AG10803 (cell line): ENCODE measurements at places on chromosomes 2 and 18.

GRCh38 chr18:76433788-76434187 lies 61.3 kb downstream of the ZNF516 start:
- DNase-seq, result no peak

DNA sequence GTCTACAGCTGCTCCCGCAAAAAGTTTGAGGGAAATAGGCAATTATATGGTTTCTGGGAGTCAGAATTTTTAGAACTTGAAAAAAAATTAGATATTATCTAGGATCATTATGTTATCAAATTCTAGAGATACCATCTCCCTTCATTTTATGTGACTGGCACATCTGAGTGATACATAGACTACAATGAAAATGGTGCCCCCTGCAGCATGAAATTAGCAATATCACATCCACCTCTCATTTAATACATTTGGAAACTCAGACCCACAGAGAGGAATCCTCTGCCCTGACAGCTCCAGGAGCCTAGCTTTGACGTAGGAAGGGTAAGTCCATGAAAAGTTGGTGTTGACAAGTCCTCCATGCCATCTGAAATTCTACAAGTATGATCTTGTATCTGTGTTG lies 381.6 kb downstream of the SUCLG1 start:
- peak; percentile 1 for DNase-seq

DNA sequence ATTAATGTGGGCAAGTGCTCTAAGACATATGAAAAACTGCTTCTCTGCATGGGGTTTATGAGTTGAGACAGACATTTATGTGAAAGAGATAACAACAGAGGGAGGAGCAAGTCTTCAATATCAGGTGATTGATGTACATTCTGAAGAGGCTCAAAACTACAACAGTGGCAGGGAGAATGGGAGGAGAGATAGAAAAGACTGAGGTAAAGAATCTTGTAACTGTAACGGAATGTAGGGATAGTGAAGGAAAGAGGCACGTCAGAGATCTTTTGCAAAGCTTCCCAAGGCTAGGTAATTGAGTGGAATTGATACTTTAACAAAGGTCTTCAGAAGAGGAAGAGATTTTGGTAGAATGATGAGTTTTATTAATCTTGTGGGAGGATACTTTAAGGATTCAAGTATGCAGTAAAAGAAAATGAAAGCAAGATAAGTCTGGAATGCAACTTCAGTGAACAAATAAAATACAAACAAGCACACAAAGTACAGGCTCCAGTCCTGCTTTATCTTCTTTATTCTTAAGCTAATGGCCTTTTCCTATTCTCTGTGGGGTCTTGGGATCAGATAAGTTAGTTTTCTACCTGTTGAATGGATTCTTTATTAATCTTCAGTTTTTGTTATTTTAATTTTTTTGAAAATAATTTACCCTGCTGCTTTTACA lies 15.0 kb downstream of the SMAD4 start:
- DNase-seq, result no peak

- no peak for DNase-seq
Observed at GRCh38 chr2:97743913-97744312, 30.5 kb downstream of the ZAP70 start.

DNA sequence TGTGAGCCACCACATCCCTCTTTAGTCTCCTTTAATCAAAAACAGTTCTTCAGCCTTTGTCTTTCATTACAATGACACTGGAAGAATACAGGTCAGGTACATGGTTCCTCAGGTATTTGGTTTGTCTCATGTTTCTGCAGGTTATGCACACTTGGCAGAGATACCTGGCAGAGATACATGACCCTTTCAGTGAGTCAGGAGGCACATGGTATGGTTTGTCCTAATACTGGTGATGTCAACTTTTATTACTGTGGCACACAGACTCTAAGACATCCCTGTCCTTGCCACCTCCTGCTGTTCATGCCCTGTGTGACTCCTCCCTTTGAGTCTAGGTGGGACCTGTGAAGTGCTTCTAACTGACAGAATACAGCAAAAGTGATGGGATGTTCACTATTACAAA lies 58.4 kb downstream of the SPIRE1 start:
- DNase-seq, result no peak

DNA sequence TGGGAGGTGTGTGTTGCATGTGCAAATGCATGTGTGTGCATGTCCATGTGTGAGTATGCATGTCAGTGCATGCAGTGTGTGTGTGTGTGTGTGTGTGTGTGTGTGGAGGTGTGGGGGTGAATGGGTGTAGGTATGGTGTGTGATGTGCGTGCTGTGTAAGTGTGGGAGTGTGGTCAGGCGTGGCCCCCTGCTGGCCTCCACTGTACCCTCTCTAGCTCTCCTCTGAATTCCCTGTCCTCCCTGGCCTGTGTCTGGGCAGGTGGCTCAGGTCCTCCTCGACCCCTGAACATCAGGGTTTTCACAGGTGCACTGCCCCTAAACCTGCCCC lies 230.2 kb downstream of the CELF4 start:
- DNase-seq, result peak; percentile 14

GRCh38 chr2:134202371-134202770 lies 51.5 kb upstream of the MGAT5 start:
- peak; percentile 26 for DNase-seq

GRCh38 chr18:32980896-32981295 lies 208.1 kb upstream of the KLHL14 start:
- no peak for DNase-seq

GRCh38 chr2:11610624-11611242 lies 59.3 kb downstream of the NTSR2 start:
- DNase-seq, result no peak

- DNase-seq, result no peak
Observed at GRCh38 chr2:99674090-99674489, 184.3 kb upstream of the REV1 start.

DNA sequence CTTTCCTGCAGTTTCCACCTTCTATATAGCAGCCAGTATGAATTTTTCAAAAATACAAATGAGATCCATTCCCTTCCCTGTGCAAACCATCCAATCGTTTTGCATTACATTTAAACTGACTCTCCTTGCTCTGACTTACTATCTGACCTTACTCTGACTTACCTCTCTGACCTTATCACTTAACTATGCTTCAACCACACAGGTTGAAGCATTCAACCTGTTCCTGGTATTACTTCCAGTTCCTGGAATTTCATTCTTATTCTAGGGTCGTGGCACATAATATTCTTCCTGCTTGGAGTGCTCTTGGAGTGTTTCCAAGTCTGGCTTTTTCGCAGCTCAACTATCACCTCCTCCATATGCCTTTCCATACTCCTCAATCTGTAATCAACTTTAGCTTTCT lies 850.6 kb upstream of the CHAC2 start:
- no peak for DNase-seq

DNA sequence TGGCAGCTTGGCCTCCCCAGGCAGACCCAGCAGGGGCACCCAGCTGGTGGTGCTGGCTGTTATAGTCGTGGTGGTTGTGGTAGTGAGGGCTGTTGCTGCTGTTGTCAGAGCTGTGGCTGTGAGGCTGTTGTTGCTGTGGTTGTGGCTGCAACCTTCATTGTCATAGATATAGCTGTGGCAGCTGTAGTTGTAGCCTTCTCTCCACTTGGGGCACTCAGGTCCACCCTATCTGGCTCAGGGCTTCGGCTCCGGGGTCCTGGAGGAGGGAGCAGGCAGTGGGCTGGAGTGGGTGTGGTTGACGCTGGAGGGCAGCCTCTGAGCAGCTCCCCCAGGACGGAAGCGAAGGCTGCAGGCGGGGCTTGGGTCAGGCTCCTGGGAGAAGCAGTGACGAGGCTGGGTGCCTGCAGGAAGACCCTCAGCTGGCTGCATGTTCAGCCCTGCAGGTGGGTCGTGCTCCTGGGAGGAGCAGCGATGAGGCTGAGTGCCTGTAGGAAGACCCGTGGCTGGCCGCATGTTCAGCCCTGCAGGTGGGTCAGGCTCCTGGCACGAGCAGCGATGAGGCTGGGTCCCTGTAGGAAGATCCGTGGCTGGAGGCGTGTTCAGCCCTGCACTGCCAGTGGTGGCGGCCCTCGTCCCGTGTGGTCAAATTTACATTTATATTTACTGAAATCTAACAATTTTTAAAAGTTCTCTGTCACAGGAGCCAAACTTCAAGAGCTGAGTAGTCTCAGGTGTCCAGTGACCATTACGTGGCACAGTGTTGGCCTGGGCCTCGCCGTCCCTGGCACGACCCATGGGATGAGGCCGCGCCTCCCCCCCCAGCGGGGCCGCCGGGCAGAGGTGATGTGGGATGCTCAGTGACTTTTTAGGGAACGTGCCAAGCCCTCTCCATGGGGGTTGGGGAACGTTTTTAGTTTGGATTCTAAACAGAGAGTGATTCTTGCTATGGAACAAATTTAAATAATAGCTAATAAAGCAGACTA lies 79.2 kb upstream of the PXDN start:
- no peak for DNase-seq

- DNase-seq, result no peak
Observed at GRCh38 chr2:225787497-225787896, 388.0 kb downstream of the NYAP2 start.

DNA sequence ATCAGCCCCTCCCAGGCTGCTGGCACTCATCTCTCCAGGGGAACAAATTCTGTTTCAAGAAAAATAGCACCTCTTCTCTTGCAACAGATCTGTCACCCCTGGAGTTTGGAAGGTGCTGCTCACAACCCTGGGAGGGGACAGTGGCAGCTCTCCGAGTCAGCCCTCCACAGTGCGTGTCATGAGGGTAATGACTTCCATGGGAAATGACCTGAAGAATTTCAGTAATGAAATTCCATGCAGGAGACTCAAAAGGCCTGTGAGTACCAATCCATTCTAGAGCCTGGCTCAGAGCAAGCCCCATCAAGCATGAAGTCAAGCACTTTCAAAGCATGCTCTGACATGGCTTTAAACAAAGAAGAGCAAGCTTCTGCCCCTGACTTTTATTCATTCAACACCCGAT lies 276.3 kb upstream of the PARD3B start:
- no peak for DNase-seq

GRCh38 chr2:134020608-134021007 lies 233.3 kb upstream of the MGAT5 start:
- DNase-seq, result no peak

DNA sequence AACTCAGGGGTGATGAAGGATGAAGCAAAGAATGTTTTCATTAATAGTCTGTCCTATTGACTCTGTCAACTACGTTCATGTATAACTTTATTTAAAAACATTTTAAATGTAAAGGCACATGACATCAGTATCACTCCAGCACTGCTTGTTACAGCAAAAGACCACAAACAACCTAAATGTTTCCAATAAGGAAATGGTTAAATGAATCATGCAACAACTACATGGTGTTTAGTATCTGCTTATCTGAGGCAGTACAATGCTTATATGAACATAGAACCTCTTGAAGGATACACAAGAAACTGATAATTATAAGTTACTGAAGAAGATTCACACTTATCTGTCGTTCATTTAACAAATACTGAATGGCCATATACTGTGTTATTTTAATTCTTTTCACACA lies 8.4 kb downstream of the BARD1 start:
- no peak for DNase-seq

GRCh38 chr2:77018219-77018618 lies 504.0 kb downstream of the LRRTM4 start:
- no peak for DNase-seq

DNA sequence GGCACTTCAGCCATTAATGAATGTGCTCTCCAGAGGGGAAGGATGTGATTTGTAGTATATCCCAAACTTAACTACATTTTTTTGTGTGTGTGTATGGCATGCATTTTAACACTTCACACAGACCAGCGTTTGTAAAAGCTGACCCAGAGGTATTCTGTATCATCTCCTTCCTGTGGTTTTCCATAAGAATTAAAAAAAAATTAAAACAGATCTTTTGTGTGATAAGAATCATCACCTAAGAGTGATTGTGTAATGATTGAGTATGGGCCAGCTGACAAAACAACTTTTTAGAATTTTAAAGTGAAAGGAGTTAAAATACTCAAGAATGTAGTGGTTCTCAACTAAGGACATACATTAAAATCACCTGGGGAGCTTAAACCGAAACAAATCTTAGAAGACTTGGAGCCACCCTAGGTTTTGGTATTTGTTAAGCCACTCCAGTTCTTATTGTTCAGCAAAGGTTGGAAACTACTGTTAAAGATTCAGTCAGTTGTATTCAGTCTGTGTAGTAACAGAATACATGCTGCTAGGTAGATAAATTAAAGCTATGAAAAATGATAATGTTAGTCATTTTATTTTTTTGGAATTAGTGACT lies 120.1 kb downstream of the HAUS1 start:
- peak; percentile 36 for DNase-seq

- no peak for DNase-seq
Observed at GRCh38 chr2:8806885-8807704, 30.3 kb downstream of the KIDINS220 start.

DNA sequence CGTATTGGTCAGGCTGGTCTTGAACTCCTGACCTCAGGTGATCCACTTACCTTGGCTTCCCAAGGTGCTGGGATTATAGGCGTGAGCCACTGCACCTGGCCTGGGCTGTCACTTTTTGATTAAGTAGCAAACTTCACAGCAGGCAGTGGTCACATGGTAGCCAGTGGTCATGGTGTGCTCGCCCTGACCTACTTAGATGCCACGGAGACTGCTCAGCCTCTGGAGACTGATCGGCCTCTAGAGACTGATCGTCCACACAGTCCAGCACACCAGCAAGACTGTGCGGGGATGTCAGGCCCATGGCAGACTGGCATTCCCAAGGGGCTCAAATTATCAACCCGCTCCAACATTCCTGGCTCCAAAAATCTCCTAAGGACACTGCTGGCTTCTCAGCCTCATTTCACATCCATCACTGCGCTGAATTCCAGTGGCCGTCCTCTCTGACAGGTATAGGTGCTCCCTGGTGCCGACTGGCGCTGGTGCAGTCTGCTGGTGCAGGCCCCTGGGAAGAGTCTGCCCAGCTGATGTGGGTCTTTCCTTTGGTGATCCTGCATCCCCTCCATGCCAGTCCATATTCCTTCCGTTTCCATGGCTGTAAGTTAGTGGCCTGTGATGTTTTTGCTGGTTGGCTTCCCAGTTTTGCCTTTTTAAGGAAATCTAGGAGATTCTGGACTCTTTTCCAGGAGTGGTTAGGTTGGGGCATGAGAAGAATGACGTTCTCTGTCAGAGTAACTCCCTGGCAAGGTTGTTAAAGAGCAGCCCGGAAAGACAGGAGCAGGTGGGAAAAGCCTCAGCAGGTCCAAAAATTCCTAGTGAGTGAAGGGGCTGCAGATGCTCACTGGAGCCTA lies 374.5 kb upstream of the HS6ST1 start:
- no peak for DNase-seq

- no peak for DNase-seq
Observed at GRCh38 chr2:127887082-127887775, 1.5 kb upstream of the AMMECR1L start.

GRCh38 chr2:142286618-142287017 lies 155.8 kb upstream of the LRP1B start:
- DNase-seq, result no peak
